ENCODE measurements at places on chromosomes 16 and 17.

DNA sequence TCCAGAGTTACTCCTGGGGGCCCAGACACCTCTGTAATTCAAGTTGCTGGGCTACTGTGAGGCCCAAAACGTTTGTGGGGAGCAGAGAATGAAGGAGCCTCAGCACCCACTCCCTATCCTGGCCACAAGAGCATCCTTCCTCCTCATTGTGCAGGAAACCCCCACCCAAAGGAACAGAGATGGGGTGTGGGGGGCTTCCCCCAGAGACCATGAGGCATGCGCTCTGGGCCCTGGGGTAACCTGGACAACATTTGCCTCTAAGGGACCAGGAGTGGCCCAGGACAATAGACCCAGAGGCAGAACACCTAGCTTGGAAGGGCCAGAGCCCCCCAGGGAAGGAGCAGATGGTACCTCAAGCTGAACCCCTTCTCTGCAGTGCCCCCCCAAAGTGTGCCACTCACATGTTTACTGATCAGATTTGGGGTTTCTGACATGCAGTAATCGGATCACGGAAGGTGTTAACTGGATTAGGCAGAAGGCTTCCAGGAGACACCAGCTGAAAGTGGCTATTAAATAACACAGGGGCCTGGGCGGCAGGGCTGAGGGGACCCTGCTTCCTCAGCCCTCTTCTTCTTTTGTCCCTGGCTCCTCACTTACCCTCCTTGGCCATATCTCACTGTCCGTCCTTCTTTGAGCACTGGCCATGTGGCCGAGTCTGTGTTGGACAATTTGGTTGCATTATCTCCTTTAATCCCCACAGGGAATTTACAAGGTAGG lies 50.8 kb downstream of the SDK2 start:
- DNase-seq, result no peak

GRCh38 chr16:59463776-59464175 lies 729.7 kb upstream of the GOT2 start:
- no peak for DNase-seq

- no peak for DNase-seq
These were observed 12.4 kb downstream of the TEX14 start for GRCh38 chr17:58679263-58680037.

DNA sequence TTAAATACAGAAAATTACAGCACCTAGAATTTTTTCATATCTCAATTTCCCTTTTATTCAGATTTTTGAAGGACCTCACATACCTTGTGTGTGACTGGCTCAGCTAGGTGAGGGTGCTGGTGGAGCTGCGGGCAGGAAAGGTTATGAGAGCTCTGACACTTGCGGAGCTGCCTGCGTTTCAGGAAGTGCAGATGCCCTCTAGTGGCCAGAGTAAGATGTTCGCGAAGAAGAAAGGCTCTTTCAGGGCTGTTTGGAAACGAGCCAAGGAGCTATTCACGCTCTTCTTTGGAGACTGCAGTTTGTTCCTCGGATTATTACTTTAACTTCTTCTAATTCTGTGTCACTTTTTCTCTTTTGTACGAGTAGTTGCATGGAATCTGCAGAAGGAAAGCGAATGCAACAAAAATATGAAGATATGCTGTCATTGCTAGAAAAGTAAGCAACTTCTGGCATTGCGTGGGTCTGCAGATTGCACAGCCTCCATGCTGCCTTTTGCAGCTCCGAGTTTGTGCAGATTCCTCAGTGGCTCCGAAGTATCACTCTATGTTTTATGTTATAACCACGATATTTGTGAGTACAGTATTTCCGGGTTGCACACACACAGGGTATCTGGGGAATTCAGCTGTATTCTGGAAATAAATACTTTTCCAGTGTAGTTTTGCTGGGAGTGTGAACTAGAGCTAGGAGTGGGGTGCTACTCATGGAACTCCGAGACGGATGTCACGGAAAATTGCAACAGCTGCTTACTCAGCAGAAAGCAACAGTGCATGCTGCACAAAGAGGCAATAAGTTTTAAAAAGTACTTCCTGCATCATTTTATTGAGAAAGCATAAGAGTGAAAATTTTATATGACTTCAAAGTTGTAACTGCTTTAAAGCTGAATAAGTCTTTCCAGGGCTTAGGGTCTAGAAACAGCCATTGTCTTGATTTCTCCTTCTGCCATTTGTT lies 46.3 kb downstream of the DNAH9 start:
- DNase-seq, result no peak

- DNase-seq, result no peak
These were observed 93.1 kb downstream of the XYLT1 start for GRCh38 chr16:17377360-17378324.

GRCh38 chr16:27698266-27698665 lies 148.3 kb downstream of the KATNIP start:
- no peak for DNase-seq

DNA sequence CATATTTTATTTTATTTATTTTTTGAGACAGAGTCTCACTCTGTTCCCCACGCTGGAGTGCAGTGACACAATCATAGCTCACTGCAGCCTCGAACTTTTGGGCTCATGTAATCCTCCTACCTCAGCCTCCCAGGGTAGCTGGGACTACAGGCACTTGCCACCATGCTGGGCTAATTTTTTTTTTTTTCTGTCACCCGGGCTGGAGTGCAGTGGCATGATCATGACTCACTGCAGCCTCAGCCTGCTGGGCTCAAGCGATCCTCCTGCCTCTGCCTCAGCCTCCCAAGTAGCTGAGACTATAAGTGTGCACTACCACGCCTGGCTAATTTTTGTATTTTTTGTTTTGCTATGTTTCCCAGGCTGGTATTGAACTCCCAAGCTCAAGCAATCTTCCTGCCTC lies 17.1 kb downstream of the UNC45B start:
- DNase-seq, result no peak

- DNase-seq, result no peak
These were observed 5.8 kb downstream of the TRAF4 start for GRCh38 chr17:28749516-28750177.

- DNase-seq, result no peak
These were observed 1.2 kb downstream of the B9D1 start for GRCh38 chr17:19361326-19361725.

GRCh38 chr17:32958418-32958817 lies 30.5 kb downstream of the TMEM98 start:
- DNase-seq, result no peak

DNA sequence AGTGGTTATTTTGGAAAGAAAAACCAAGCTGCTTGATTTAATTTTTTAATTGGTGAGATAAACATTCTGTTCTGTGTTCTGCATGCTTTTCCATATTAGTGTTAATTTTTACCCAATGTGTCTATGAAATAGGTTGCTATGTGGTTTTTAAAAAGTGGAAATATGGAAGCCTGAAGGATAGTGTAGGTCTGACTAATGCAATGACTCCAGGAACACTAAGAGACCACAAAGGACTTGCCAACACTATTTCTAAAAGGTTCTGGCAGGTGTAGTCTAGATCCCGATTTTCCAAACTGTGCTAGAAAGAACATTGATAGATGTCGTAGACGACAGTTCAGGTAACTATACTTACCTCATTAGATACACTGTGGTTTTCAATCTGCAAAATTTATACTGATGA lies 877.4 kb upstream of the GOT2 start:
- DNase-seq, result no peak

GRCh38 chr16:88781140-88782077 lies 3.6 kb downstream of the PIEZO1 start:
- DNase-seq, result peak; percentile 56

GRCh38 chr17:39400547-39401411 lies 647 bp downstream of the FBXL20 start:
- no peak for DNase-seq

DNA sequence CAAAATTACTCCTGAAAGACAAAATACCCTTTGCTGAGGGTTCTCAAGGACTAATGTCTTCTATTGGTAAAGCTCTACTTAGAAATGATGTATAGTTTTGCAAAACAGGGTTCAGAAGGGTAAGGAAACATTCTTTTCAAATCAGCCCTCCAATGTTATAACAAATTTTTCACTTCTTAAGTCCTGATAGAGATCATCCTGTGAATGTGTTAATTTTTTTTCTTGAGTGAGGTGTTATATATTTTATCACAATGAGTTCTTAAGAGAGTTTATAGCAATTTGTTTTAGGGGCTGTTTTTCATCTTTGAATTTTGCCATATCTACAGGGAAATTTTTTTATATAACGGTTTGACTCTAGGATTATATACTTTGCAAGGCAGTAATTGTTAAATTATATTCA lies 29.5 kb downstream of the CYB5B start:
- no peak for DNase-seq

- no peak for DNase-seq
These were observed 15.3 kb upstream of the GNA13 start for GRCh38 chr17:65071861-65072260.

- no peak for DNase-seq
These were observed 6.3 kb downstream of the SLC6A2 start for GRCh38 chr16:55661941-55662643.

DNA sequence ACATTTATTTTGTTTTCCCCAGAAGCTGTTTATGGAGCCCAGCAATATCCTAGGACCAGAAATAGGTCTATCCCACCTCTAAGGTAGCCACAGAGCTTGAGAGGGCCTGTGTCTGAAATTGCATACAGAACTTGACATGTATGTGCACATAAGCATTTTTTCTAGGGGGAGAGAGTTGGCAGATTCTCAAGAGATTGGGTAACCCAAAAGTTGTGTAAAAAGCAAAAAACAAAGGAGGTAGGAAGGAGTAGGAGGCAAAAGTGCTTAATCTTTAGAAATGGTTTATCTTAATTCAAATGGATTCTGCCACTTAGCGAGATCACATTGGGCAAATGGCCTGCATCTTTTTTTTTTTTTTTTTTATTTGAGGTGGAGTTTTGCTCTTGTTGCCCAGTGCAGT lies 3.5 kb downstream of the PLK1 start:
- DNase-seq, result no peak

- DNase-seq, result no peak
These were observed 47.4 kb downstream of the MRC2 start for GRCh38 chr17:62674841-62675240.

- no peak for DNase-seq
These were observed 80.0 kb downstream of the NTN1 start for GRCh38 chr17:9101356-9101755.

GRCh38 chr17:50298018-50298417 lies 23.8 kb downstream of the TMEM92 start:
- DNase-seq, result no peak

GRCh38 chr16:72721981-72722380 lies 325.9 kb downstream of the ZFHX3 start:
- DNase-seq, result no peak

DNA sequence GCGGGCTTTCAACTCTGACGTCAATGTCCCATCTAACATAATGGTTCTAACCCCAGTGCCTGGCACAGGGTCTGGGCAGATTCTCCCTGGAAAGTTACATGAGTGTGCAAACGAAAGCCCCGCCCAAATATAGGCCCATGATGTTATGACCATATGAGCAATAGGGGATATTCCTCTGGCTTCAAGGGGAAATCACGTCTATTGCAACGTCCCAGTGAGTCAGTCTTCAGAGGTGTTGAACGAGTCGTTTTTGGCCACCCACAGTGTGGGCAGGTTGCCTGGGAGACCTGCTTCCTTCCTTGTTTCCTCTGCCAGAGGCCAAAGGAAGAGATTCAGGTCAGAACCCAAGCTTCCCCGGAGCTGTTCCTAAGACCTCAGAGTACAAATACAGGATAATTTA lies 30.3 kb downstream of the PIK3R5 start:
- peak; percentile 44 for DNase-seq

GRCh38 chr16:29876594-29877249 lies 13.7 kb upstream of the CDIPT start:
- no peak for DNase-seq

DNA sequence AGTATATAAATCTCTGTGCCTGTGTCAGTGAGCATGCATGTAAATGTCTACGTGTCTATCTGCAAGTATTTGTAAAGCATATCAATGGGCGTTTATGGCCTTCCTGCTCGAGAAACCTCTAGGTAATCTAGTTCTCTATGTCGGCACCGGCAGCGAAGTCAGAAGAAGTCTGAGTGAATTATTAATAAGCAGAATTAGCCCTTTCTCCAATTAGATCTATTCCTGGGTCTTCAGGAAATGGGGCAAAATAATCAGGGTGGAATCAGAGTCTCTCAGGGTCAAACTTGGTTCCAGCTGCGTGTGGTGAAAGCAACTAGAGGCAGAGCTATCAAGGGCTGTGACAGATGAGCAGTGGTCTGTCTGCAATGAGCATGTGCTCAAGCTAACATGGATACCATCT lies at the start of gene C17orf78:
TSS of gene C17orf78 (plus strand) at position 280 of the 400 bp plus-strand sequence. CDS start at position 388, 108 bp downstream.
- no peak for DNase-seq

DNA sequence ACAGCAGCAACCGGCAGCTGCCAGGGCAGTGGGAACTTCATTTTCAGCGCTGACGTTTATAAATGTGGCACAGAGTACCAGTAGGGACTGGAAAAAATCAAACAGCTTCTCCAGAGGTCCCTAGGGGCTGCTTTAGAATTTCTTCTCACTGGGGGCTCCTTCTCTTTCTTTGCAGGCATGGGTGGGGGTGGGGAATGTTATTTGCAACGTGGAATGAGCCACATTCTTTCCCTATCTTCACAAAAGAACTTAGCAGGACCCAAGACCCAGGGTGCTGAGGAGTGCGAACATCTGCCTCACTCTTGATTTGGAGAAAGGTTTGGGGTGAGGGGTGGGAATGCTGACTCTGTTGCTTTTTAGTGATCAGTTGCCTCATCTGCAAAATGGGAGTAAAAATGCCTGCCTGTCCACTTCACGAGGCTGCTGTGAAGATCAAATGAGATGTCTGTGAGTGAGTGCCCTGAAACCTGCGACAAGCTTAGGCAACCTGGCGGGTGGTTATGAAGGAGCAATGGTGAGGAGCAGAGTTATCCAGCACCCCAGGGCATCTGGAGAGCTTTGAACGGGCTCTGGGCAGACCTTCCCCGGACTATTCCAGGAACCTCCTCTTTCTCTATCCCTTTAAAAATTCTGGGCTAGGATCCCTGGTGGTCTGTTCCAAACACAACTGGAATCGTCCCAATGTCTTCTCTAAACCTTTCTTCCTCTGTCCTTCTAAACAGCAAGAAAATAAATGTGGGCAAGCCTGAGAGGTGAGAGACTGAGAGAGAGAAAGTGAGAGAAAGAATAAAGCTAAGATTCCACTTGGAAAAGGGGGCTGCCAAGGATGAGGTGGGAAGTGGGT lies 10.7 kb upstream of the PIPOX start:
- no peak for DNase-seq

DNA sequence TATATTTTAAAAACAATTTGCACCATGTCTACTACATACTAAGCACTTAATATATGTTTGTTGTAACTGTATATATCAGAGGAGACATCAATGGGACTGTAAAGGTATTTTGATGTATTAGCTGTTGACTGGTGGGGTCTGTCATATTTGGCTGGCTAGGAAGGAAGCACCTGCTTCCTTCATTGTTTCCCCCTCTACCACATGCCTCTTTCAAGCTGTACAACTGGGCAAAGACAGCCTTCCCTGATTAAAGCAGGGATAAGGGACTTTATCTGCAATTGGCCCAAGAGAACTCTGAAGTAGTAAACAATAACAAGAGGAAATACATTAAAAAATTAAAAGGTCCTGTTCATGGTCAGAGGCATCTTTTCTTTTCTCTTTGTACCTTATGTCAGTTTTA lies 5.5 kb upstream of the SLFN12L start:
- DNase-seq, result no peak

Data from stimulated activated CD4-positive, alpha-beta T cell treated with anti-CD3 and anti-CD28 coated beads, TNF-alpha, amount 100 ng/mL, for 4 hours (primary cell).